Thymus (tissue), 14 donors: ENCODE measurements at places on chromosomes 1 and 21. TPM values are rescaled to one million over a fixed set of nuclear protein-coding genes. Genes with fewer than 3 reads are reported as not detected.

AADACL4 gene
- 0.05 TPM for polyA plus RNA-seq

VWA5B1 gene
- polyA plus RNA-seq: 0.05 TPM

GRCh38 chr1:47684964-47685762 lies 247.3 kb downstream of the FOXD2 start:
- DNase-seq: no peak

- no peak for DNase-seq
Observed at GRCh38 chr1:193270996-193271395, 84.6 kb upstream of the B3GALT2 start.

DNA sequence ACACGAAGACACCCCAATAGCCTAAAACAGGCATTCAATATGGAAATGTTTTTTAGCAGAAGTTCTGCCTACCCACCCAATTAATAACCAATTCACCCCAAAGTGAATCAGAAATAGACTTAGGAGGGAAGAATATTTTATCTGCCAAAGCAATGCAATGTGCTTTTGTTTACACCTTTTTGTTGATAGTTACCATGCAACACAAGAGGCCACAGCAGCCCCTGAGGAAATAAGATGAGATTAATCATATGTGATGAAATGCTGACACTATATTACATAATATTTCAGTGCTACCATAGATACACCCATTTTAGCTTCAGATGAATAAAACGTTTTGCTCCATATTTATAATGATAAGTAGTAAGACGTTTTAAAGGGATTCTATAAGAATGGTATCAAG lies 60.9 kb upstream of the RGS2 start:
- DNase-seq: no peak

DNA sequence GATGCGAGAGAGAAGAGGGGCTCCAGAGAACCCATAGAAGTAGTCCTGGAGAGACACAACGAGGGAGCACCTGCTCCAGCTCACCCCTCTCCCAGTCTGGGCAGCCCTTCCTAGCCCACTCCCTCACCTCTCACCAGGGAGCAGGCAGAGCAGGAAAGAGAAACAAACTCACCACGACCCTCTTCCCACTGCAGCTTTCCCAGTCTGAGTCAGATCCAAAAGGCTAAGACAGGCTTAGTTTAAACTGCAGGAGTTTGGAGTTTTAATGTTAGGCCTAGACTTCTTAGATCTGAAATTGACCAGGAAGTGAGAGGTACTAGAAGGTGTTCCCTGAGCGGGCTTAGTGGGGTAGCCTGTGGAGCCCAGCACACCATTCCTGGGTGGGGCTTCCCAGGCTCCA lies 29.6 kb downstream of the SLC1A7 start:
- no peak for DNase-seq

DBT gene
- 4.5 TPM for polyA plus RNA-seq

DNA sequence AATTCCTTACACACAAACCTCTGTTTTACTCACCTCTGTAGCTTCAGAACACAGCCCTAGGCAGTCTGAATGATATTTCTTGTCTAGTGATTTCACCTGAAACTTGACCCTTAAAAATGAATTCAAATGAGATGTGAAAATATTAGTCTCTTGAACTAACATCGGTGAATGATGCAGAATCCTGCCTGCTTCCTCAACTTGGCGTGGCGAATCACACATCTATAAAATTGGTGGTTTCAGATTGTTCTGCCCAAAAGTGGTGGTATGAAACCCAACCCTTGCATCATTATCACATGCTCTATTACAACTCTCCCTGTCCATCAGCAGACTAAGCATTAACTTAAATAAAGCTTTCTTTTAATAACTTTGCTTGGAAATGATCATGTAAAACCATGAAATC lies 26.9 kb upstream of the C1orf21 start:
- DNase-seq: no peak

DNA sequence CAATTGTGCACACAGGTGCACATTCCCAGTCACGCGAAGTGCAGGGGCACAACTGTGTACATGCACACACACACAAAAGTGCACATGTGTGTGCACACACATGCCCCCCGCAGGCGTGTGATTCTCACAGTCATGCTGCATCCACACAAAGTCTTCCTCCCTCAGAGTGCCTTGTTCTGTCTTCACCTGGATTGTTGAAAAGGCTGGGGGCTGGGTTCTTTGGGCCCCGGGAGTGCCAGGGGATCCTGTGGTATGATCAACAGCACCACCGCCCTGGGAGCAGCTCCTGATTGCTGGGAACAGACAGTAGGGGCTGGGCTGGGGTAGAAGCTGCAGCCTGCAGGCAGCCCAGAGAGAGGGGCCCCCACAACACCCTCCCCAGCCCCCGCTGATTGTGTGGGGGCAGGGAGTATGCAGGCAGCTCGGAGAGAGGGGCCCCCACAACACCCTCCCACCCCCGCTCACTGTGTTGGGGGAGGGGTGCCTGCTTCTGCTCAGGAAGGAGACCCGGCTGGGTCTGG lies 3.4 kb downstream of the COL18A1 start:
- no peak for DNase-seq

GRCh38 chr1:203768256-203768655 lies 3.3 kb downstream of the LAX1 start:
- DNase-seq: no peak

TRABD2B gene
- polyA plus RNA-seq: 0.75 TPM

GRCh38 chr1:150979092-150980056 lies 2.7 kb upstream of the ANXA9 start:
- DNase-seq: peak; percentile 94

- no peak for DNase-seq
Observed at GRCh38 chr1:67165468-67166041, 699 bp upstream of the IL23R start.

GRCh38 chr1:96559707-96560596 lies 161.6 kb upstream of the PTBP2 start:
- DNase-seq: no peak

TSEN15 gene
- polyA plus RNA-seq: 30.1 TPM

DNA sequence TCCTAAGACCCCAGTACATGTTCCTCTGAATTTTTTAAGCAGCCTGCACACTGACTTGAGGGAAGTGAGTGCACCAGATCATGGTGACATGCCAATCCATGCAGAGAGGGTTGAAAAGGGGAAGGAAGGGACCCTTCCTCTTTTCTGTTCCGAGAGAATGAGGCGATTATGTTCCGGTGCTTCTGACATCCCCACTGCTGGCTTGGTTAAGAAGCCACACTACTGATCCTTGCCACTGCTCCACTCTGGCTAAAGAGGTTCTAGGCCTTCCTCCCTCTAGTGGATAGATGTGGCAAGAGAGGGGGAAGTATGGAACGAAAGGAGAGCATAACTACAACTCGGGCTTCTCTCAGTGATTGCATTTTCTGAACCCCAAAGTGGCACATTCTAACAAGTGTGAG lies 1.8 kb upstream of the CYB5R1 start:
- no peak for DNase-seq

SIM2 gene
- polyA plus RNA-seq: 0.07 TPM

TNFRSF4 gene
- 18.8 TPM for polyA plus RNA-seq

DNA sequence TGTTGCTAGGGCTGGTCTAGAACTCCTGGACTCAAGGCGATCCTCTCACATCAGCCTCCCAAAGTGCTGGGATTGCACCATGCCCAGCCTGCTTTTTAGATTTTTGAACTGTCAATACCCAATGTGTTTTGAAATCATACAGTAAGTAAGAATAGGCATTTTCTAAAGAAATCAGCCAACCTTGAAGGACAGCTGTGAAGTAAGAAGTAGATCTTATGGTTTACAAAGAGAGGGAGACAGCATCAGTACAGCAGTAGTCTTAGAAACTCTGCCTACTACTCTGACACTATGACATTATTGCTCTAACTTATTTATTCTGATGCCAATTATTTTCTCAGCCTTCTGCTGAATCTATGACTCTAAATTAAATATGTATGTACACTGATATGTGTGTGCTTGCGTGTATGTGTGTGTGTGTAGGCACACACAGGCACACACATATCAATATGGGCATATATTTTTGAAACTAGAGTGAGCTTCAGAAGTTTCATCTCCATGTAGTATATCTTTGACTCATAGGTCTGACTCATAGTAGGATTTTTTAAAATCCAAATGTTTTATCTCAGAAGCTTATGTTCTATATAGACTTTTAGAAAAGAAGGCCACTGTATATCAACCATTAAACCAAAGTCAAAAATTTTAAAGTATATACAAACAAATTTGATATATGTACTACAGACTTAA lies 140.4 kb downstream of the COL24A1 start:
- no peak for DNase-seq

DNA sequence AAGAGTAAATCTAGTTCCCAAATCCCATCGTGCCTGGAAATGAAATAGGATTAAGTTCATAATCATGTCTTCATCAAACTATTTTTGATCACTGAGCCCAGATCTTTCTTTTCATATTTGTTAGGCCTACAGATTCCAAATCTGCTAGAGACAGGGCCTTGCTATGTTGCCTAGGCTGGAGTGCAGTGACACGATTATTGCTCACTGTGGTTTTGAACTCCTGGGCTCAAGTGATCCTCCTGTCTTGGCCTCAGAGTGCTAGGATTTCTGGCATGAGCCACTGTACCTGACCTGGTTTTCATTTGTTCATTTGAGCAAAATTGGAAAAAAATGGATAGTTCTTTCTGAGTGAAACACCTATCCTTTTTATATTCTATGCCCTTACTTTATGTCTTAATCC lies 28.0 kb upstream of the DIPK1A start:
- DNase-seq: no peak

GRCh38 chr21:41873005-41873404 lies 6.1 kb downstream of the PRDM15 start:
- no peak for DNase-seq

DNA sequence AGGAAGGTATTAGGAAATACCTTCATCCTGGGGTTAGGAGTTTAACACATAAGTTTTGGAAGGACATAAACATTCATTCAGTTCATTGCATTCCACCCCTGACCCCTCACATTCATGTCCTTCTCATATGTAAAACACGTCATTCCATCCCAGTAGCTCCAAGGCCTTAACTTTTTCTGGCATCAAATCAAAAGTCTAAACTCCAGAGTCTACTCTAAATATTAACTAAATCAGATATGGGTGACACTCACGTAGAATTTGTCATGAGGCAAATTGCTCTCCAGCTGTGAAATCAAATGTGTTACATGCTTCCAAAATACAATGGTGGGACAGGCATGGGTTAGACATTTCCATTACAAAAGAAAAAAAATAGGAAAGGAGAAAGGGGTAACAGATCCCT lies 298.2 kb upstream of the LRRC7 start:
- no peak for DNase-seq

LAX1 gene
- polyA plus RNA-seq: 5.1 TPM

DNA sequence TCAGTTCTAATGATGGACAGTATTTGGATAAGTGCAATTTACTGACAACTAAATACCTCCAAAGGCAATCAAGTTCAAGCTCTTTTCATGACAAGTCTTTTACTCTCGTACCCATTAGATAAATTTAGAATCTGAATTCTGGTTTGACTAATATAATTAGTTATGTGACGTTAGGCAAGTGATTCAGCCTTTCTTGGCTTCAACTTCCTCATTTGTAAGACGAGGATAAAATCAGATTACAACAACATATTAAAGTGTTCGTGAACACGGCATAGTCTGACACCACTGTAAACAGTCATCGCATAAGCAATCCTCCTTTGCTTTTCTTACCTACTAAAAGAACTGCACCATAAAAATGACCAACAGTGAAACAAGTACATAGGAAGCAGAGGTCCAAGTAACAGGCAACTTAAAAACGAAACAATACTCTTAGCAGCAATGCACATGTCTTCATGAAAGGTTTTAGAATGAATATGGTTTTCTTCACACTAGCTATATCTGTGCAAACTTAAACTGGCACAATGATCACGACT lies 25.7 kb downstream of the COA6 start:
- no peak for DNase-seq

- no peak for DNase-seq
Observed at GRCh38 chr1:111746614-111746999, 7.4 kb upstream of the INKA2 start.

ID3 gene
- 131 TPM for polyA plus RNA-seq

- no peak for DNase-seq
Observed at GRCh38 chr1:19353596-19353995, 41.5 kb downstream of the SLC66A1 start.

RCSD1 gene
- 69.4 TPM for polyA plus RNA-seq

- no peak for DNase-seq
Observed at GRCh38 chr1:181062836-181063428, 25.6 kb upstream of the IER5 start.

TMOD4 gene
- polyA plus RNA-seq: 1.0 TPM

ASAP3 gene
- polyA plus RNA-seq: 10.4 TPM

GRCh38 chr1:242690849-242691609 lies 166.5 kb upstream of the PLD5 start:
- no peak for DNase-seq

DNA sequence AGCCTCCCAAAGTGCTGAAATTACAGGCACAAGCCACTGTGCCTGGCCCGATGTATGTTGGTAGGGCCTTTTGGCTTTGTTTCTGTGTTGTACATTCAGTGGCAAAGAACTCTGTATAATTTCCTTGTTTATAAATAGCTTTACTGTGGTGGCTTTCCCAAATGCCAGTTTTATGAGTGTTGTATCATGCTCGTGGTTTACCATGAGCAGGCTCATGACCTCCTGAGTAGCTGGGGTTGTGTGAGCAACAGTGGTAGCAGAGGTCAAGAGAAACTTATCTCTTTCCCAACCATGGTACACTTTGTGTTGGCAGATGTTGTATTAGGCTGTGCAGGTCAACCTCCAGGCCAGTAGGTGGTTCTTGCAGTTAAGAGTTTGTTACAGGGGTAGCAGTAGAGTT lies 420.4 kb upstream of the BEND5 start:
- DNase-seq: no peak

TRIM17 gene
- polyA plus RNA-seq: 0.50 TPM

IRF2BP2 gene
- 60.3 TPM for polyA plus RNA-seq

BARHL2 gene
- not detected for polyA plus RNA-seq

RXFP4 gene
- polyA plus RNA-seq: 0.18 TPM

DNA sequence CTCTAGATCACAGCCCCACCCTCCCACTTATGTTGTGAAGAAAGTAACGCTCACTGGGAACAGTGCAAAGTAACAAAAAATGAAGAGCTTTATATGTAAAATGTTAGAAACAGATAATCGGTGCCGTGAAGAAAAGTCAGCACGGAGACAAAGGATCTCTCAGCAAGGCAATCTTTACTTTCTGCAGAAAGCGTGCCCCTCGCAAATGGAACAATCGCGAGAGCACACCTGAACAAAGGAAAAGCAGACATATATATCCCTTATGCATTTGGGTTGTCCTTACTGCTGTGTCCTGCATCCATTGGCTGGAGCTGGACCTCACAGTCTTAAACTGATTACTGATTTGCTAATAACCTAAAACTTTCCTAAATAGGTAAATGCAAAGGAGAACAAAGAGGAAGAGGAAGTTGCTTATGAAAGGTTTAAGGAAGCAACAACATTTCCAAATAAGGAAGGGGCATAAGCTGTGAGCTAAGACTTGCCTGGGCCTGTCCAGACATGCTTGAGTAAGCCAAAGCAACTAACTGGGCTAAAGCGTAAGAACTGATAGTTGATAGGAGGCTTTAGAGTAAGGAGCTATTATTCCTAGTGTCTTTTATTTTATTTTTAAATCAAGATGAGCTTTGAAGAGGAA lies 89.7 kb downstream of the GTF2B start:
- no peak for DNase-seq

- no peak for DNase-seq
Observed at GRCh38 chr1:232856541-232856940, 51.3 kb downstream of the MAP10 start.

HMCN1 gene
- 0.50 TPM for polyA plus RNA-seq
